ENCODE measurements at places on chromosomes 3 and 15. TPM values are rescaled to one million over a fixed set of nuclear protein-coding genes. Genes with fewer than 3 reads are reported as not detected.

Gene TRPM1
- not detected for total RNA-seq

Gene CSPG4
- total RNA-seq: 0.08 TPM

Gene PPARG
- 40.6 TPM for total RNA-seq

Gene CCDC54
- not detected for total RNA-seq

Gene RGMA
- 0.39 TPM for total RNA-seq

Gene SLC28A1
- not detected for total RNA-seq

Gene TAGLN3
- not detected for total RNA-seq

Gene TGM4
- total RNA-seq: 0.05 TPM

Gene ITIH3
- total RNA-seq: not detected

Gene GOLGA8T
- total RNA-seq: 0.66 TPM

Gene PEX5L
- not detected for total RNA-seq

Measured in A549 treated with DMSO at 1 μM for 4 hours (cell line).